ENCODE measurements at places on chromosomes 12 and 14.

- DNase-seq, result no peak
Measured at GRCh38 chr12:104953323-104953722, 4.8 kb downstream of the SLC41A2 start.

- no peak for DNase-seq
Measured at GRCh38 chr14:54166049-54166950, 209.7 kb upstream of the BMP4 start.

DNA sequence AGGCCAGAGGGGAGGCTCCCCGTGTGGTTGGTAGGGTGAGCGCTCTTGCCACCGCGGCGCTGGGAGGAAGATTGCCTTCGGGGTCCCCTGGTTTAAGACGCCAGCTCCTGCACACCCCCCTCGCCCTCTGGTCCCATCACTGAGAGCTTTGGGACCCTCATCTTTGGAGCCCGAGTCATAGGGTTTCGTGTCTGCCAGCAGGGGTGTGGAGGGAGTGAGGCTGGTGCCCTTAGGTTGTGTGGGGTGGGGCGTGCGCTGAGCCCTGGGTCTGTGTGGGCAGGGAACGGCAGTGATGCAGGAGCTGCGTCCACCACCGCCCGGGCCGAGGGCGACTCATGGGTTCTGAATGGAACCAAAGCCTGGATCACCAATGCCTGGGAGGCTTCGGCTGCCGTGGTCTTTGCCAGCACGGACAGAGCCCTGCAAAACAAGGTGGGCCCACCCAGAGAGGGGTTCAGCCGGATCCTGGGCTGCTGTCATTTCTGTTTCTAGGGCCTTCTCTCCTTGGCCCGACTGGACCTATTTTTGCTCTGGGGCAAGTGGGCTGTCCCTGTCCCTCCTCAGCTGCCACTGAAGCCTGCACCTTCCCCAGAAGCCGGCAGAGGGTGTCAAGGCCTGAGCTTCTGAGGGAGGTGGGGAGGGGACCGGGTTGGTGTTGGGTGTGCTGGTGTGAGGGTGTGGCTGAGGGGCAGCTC, 12.1 kb downstream of the ACADS start:
- DNase-seq, result no peak

DNA sequence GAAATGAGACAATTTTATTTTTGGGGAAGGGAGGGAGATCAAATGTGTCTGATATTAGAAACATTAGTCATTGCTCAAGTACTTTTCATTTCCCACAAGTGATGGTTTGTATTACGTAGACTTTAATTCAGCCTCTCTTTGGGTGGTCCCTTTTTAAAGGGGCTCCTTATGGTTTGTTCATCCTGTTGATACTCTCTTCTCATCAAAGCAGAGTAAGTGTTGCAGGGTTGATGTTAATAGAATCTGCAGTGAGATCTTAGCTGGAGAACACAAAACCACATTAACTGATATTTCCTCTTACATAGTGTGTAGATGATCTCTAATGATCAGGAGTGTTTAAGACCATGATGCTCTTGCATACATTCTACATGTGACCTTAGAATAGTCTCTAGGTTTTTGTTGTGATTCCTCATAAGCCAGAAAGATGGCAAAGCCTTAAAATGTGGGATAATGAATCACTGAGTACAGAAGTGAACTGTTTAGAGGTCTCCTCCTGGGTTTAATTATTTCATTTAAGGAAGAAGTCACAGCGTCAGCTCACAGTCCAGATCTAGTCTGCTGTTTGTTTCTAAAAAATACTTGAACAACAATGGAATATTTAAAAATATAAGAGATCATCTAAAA, 87.4 kb upstream of the PTPRR start:
- DNase-seq, result no peak

DNA sequence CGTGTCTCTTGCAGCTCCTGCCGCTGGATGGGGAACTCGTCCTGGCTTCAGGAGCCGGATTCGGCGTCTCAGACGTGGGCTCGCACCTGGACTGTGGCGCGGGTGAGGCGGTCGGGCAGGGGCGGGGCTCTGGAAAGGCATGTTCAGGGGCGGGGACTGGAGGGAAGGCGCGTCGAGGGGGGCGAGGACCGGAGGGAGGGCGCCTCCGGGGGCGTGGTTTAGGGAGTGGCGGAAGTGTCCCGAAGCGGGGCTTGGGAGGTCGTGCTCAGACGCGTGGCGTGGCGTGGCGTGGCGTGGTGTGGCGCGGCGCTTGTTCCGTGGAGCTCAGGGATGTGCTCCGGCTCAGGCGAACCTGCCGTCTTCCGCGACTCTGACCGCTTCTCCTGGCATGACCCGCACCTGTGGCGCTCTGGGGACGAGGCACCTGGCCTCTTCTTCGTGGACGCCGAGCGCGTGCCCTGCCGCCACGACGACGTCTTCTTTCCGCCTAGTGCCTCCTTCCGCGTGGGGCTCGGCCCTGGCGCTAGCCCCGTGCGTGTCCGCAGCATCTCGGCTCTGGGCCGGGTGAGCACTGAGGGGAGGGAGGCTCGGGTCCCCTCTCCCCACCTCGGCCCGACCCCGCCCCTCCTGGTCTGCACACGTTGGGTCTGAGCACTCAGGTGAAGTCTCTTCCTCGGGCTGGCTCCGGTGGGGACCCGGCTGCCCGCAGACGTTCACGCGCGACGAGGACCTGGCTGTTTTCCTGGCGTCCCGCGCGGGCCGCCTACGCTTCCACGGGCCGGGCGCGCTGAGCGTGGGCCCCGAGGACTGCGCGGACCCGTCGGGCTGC, 6.2 kb downstream of the AMN start:
- peak; percentile 75 for DNase-seq

GRCh38 chr12:98845957-98846356, 200.9 kb downstream of the APAF1 start:
- no peak for DNase-seq

DNA sequence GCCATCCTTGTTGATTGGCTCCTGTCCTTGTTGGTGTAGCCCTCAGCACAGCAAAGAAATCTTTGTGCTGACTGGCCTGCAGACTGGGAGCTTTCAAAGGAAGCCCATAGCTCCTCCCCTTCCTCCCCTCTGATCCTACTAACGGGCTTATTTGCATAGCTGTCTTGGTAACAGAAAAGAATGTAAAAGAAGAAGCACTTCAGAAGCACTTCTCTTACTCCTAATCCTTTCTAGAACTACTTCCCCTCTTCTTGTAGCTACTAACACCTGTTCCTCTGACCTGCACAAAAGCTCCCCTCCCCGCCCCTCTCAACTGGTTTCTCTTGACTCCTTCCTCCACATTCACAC, 14.3 kb upstream of the RIC8B start:
- no peak for DNase-seq

GRCh38 chr14:49858383-49858782, 5.8 kb upstream of the NEMF start:
- no peak for DNase-seq

DNA sequence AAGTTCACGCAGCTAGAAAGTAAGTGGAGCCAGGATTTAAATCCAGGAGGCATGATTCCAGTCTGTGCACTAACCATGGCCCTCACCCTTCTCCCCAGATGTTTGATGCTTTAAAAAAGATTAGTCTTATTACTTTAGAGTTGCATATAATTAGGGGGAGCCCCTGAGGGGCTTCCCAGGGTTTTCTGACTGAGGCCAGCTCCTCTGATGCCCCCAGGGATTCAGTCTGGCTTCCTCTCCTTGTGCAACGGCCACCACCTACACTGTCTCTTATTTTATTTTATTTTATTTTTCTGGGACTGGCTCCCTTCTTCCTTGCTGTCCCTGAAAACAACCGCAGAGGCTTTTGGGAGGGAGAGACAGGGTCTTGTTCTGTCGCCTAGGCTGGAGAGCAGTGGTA, 22.6 kb downstream of the CLSTN3 start:
- DNase-seq, result no peak

- no peak for DNase-seq
Measured at GRCh38 chr12:113638460-113638775, 166.7 kb upstream of the LHX5 start.

DNA sequence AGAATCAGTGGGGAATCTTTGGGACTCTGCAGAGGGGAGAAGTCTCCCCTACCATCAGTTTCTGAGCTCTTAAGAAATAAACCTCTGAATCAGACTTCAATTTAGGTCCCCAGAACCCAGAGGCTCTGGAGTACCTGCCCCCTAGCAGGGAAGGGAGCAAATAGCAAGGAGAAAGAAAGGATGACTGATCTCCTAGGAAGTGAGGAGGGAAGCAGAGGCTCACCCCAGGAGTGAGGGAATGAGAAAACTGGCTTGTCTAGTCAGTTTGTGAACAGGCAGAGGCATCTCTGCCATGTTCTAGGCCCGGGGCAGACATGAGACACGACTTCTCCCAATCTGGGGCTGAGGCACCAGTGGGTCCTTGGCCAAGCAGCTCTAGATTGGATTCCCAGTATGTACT, 24.3 kb upstream of the SMUG1 start:
- no peak for DNase-seq

DNA sequence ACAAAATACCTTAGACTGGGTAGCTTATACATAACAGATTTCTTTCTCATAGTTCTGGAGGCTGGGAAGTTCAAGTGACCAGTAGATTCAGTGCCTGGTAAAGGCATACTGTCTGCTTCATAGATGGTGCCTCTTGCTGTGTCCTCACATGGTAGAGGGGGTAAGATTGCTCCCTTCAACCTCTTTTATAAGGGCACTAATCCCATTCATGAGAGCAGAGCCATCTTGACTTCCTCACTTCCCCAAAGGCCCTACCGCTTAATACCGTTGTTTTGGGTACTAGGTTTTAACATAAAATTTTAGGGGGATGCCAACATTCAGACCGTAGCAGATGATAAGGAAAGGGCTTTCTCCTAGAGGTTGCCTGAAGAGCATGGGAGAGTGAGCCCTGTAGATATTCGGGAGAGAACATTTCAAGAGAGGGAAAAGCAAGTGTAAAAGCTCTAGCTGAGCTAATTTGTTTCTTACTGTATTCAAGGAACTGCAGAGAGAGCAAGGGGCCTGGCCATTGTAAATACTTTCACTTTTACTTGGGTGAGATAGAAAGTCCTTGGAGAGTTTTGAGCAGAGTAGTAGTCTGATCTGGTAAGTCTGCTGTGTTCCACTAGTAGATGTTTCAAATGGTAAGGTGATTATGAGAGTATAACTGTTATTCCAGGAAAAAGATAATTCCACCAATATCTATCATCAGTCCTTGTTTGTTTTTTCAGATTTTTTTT, 27.3 kb downstream of the FRS2 start:
- no peak for DNase-seq

DNA sequence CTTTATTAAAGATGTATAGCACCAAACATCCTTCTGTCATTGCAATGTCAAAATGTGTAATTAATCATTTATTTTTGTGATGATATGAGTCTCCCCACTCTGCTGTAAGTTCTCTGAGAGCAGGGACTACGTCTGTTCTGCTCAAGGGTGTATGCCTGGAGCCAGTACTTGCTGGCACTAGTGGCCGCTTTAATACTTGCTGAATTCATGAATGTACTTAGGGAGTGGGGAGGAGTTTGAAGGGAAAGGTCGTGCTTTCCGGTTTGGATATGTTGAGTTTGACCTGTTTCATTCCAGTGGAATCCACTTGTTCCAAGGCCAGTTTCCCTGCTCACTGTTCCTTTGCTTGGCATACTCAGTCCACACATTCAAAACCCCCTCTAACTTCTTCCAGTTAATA, 1.9 kb upstream of the DCAF5 start:
- DNase-seq, result no peak

GRCh38 chr12:30926243-30927221, at the start of gene TSPAN11:
TSPAN11 (plus strand) TSS chr12:30926748; CDS start chr12:30953992, 27,244 bp downstream.
- DNase-seq, result no peak

Data from activated T-cell treated with anti-CD3 and anti-CD28 coated beads for 1 hour (primary cell).